Chondrocyte (in vitro differentiated cells): ENCODE measurements at places on chromosomes 6 and 20.

GRCh38 chr6:134948691-134949090 is 1.2 kb downstream of the ALDH8A1 start:
- no peak for DNase-seq

- DNase-seq, result no peak
These were observed 207.5 kb downstream of the CLIC5 start for GRCh38 chr6:45808042-45808645.

GRCh38 chr6:25007269-25007699 is 71.5 kb upstream of the RIPOR2 start:
- DNase-seq, result no peak

GRCh38 chr6:64520050-64520449 is 884.4 kb downstream of the PHF3 start:
- DNase-seq, result no peak

GRCh38 chr6:3712827-3713665 is 38.5 kb downstream of the PXDC1 start:
- DNase-seq, result no peak

- DNase-seq, result no peak
These were observed 3.4 kb upstream of the SYS1 start for GRCh38 chr20:45359406-45360148.

- no peak for DNase-seq
These were observed 60.3 kb downstream of the TRERF1 start for GRCh38 chr6:42391441-42391840.

DNA sequence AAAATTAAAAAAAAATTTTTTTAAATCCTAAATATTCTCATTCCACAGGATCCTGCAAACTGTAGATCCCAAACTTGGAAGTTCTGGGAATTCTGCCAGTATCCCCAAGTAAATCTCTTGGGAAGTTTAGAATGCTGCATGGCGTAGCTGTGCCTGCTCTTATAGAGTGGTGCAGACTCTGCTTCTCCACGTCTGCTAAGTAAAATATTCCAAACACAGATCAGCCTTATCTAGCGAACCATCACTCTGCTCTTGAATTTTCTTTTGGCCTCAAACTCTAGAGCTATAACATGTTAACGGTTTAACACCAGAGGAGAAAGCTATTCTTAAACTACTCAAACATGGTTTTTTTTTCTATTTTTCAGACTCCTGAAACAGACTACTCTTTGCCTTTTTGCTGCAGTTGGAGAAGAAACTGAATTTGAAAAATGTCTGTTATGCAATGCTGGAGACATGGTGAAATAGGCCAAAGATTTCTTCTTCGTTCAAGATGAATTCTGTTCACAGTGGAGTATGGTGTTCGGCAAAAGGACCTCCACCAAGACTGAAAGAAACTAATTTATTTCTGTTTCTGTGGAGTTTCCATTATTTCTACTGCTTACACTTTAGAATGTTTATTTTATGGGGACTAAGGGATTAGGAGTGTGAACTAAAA is 138.5 kb upstream of the AKAP12 start:
- DNase-seq, result no peak

DNA sequence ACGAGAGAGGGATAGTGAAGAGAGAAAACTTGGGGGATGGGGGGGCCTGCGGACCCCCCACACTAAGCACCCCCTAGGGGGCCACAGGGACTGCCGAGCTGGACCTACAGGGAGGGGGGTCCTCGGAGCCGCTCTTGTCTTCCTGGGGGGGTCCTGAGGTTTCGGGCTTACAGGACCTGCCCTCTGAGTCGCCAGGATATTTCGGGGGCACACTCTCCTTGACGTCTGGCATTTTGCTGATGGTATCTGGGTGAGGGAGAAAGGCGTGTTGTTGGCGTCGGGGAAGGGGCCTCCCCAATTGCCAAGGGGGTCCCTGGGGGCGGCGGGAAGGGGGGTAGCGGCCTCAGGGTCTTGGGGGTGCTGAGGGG is 516 bp downstream of the TCP11 start:
- no peak for DNase-seq

DNA sequence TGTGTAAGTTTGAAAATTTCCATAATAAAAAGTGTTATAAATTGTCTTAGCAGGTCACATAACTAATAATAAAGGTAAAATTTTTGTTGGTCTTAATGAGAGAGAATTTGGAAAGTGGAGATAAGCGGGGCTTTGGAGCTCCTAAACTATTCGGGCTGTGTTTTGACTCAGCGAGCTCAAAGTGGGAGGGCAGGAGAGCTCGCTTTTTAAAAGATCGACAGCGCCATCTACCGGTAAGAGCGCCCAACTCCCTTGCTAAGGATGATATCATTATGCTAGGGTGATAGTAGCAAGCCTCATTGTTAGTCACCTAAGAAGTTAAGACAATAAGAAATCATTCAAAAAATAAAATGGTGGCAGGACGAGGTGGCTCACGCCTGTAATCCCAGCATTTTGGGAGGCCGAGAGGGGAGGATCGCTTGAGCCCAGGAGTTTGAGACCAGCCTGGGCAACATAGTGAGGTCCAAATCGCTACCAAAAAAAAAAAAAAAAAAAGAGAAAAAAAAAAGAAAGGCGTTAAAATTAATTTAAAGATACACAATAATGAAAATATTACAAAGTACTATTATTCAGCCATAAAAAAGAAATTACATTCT is 24.8 kb downstream of the C6orf15 start:
- DNase-seq, result no peak

GRCh38 chr20:17012546-17013226 is 214.2 kb upstream of the PCSK2 start:
- no peak for DNase-seq

GRCh38 chr6:147131532-147132128 is 72.6 kb upstream of the STXBP5 start:
- no peak for DNase-seq

DNA sequence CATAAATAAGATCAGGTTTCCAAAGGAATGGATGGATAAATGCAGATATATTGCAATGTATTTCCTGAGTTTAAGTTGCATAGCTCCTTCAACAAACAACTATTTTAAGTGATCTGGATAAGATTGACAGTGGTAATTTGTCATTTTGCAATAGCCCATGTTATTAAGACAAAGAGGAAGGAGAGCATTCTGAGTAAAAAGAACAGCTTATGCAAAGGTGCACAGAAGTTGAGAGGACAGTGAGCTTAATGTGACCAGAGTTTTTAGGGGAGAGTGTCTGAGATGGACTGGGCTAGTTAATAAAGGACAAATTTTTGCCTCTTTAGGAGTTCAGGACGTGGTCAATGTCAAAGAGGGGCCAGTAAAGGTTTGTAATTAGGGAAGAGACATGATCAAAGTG is 48.8 kb upstream of the FBXO30 start:
- DNase-seq, result no peak

DNA sequence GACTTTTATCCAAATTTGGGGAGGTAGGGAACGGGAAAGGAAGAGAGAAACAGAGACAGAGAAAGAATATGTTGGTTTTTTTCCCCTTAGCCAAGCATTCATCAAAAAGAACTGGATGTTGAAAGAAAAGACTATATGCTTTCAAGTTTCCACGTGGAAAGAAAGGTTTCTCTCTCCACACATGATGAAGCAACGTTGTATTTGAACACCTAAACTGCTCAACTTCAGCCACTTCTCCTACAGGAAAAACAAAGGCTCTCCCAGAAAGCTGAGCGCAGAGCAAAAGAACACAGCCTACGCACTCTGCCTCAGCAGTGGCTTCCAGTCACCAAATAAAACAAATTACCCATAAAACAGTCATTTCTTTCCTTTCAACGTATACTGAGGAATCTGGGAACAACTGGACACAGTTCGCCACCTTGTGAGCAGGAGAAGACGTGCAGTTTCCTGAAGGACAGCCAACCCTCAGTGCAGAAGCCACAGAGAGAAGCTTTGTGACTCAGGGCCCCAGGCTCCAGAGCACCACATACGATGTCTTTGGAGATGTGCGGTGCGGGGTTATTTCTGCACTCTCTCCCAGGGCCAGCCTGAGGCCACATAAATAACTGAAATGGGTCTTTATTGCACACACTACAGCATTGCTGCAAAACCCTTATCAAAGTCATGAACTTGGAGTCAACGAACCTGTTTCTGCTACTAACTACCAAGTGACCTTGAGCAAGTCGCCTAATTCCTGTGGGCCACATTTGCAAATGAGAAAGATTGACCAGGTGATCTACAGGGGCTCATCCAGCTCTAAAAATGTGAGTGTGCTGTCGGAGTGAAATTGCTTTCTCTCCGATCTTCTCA is 10.1 kb downstream of the IL17F start:
- no peak for DNase-seq

DNA sequence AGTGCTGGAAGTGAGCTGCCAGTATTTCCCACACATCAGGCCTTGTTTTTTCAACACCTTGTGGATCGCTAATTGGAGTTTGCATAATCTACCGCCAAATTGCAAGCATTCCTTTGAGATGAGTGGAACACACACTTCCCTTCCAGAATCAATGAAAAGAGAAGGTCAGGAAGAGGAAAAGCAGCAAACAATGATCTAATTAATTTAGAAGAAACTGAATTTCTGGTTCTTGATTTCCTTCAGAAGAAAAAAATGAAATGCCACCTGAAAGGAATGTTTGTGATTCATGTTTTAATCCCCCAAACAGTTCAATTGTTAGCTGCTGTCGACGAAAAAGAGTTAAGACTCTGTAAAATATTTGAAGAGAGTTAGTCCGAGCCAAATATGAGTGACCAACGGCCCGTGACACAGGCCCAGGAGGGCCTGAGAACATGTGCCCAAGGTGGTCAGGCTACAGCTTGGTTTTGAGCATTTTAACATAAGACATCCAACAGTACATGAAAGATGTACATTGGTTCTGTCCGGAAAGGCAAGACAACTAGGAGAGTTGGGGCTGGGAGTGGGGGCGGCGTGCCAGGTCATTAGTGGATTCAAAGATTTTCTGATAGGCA is 182.3 kb downstream of the MTFR2 start:
- no peak for DNase-seq

- DNase-seq, result no peak
These were observed 46.5 kb upstream of the FRMD1 start for GRCh38 chr6:168125429-168126001.

DNA sequence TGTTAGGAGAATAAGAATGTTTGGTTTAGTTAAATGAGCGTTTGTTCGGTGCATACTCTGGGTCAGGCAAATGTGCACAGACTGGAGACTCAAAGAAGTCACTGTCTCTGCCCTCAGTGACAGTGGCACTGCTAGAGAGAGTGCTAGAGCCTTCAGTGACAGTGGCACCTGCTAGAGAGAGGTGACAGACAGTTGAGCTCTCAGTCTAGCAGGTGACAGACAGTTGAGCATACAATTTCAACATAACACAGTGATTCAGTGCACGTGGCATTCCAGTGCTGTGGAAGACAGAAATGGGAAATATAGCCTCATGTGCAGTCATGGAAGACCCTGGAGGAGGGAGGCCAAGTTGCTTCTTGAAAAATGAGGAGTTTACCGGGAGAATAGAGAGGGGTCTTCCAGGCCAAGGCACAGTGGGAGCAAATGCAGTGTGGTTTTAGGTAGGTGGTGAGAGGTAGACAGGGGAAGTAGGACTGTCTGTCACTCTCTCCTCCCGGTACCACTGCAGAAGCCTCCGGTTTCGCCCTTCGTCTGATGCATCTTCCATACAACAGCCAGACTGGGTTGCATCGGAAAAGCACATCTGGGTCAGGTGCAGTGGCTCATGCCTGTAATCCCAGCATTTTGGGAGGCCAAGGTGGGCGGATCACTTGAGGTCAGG is 107.9 kb upstream of the CLDN20 start:
- no peak for DNase-seq

- DNase-seq, result no peak
These were observed 45.6 kb upstream of the SMLR1 start for GRCh38 chr6:130781557-130781956.

DNA sequence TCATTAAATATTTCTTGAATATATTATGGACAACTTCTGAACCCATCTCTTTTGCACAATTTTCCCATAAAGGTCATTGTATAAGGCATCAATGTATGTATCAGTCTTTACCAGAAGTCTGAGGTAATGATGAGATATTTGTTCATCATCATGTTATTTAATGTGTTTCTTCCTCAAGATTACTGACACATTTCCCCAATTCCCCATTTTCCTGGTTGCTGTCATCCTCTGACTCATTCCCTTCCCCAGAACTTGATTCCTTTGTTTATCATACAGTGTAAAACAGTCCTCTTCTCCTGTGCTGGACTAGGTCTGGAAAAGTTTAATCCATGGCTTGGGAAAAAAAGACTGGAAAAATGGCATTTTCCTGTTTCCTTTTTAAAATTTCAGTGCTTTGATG is 107.9 kb upstream of the FLRT3 start:
- no peak for DNase-seq

DNA sequence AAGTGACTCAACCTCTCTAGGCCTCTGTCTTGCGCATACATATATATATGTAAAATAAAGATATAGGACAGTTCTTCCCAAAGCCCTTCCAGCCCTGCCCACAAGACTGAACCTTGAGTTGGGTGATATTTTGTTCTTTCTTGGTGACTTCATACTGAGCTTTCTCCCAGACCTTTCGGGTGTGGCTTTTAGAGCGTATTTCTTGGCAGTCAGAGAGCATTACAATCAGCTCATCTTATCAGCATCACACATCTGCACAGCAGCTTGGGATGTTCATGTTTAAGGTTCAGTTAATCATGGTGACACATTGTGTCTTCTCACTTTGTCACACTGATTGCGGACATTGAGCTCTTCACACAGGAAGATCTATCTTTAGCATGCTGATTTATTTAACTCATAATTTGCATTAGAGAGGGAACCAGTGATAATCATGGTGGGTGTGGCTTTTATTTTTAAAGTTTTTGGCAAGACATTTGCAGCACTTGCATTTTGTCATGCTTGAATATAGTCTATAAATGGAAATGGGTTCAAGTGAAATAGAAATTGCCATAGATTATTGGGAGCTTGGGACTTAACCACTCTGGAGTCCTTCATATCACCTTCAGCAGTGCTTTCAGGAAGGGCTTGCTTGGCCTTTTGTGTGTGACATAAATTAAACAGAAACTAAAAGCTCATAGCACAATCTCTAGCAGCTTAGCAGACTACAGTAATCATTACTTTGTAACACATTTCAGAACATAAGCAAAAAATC is 8.3 kb downstream of the KIF3B start:
- no peak for DNase-seq
